ENCODE measurements at places on chromosomes 3 and 15.

- DNase-seq, result peak; percentile 74
Measured at GRCh38 chr15:42131826-42132806, 24.3 kb downstream of the PLA2G4F start.

GRCh38 chr3:29412110-29412509, 131.2 kb downstream of the RBMS3 start:
- no peak for DNase-seq

GRCh38 chr3:29153811-29154210, 127.1 kb upstream of the RBMS3 start:
- DNase-seq, result no peak

- peak; percentile 78 for DNase-seq
Measured at GRCh38 chr3:176430244-176431037, 766.8 kb downstream of the TBL1XR1 start.

- no peak for DNase-seq
Measured at GRCh38 chr15:68582236-68582635, 3.4 kb downstream of the CORO2B start.

- DNase-seq, result peak; percentile 24
Measured at GRCh38 chr15:73681063-73681462, 3.1 kb upstream of the CD276 start.

All from eye (tissue), 1 donor.